ENCODE measurements at places on chromosomes 7 and 10. TPM values are rescaled to one million over a fixed set of nuclear protein-coding genes. Genes with fewer than 3 reads are reported as not detected.

Gene NPY4R
- 0.13 TPM for total RNA-seq

Gene CLDN4
- total RNA-seq, result 98.1 TPM

Gene CREB5
- total RNA-seq, result 14.7 TPM

Gene CPA2
- not detected for total RNA-seq

Gene LRMDA
- 7.1 TPM for total RNA-seq

Gene C7orf57
- total RNA-seq, result 0.13 TPM

Gene REPIN1
- total RNA-seq, result 108 TPM

Gene CCNY
- total RNA-seq, result 33.7 TPM

Gene ENTPD1
- total RNA-seq, result 0.16 TPM

Gene CALML5
- not detected for total RNA-seq

Gene HOGA1
- 18.4 TPM for total RNA-seq

Gene SRRT
- total RNA-seq, result 63.5 TPM

Gene SLC39A12
- total RNA-seq, result not detected

Gene P4HA1
- total RNA-seq, result 23.5 TPM

Gene AS3MT
- total RNA-seq, result 4.7 TPM

Gene MEPCE
- total RNA-seq, result 26.4 TPM

Gene METTL27
- 10.8 TPM for total RNA-seq

Gene SPDYE6
- total RNA-seq, result not detected

Gene C10orf62
- 0.13 TPM for total RNA-seq

Gene ADIRF
- 0.33 TPM for total RNA-seq

Gene CYP2C19
- not detected for total RNA-seq

Gene GIMAP5
- not detected for total RNA-seq

Gene ZNF365
- 2.7 TPM for total RNA-seq

Gene SH2D4B
- total RNA-seq, result not detected

Gene RAMP3
- not detected for total RNA-seq

Gene ZNF25
- total RNA-seq, result 2.6 TPM

Gene TBL2
- 64.9 TPM for total RNA-seq

Gene JCAD
- 9.0 TPM for total RNA-seq

Gene PRPS1L1
- not detected for total RNA-seq

Measured in mesangial cell (primary cell).